ENCODE measurements at places on chromosomes 16 and 17.

GRCh38 chr17:83018658-83019193, 60.7 kb upstream of the METRNL start:
- DNase-seq: no peak

DNA sequence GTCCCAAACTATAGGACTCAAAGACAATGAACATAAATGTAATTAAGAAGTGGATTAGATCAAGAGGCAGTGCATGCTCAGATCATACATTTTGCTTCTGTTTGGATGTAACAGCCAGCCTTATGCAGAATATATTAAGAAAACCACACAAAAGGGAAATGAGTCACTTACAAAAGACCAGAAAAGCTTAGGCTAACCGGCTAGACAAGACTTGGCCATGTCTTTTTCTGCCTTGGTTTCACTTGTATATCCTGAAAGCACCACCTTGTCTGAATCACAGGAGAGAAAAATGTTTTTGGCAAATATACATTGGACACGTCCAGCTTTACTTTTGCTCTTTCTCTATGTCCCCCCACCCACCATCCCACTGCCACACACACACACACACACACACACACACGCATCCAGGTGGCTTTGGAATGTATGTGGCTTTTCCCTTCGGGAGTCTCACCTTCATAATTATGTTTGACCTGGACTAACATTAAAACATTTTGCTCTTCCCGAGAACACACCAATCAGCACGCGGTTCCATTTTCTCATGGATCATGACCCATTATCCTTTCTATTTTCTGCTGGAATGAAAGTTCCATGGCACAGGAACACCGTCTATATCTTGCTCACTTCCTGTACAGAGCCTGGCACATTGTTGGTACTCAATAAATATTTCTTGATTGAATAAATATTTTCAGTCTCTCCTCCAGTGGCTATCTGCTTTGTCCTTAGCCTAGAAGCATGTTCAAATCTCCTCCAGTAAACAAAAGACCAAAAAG, 64.6 kb downstream of the CDK5R1 start:
- DNase-seq: peak; percentile 16

DNA sequence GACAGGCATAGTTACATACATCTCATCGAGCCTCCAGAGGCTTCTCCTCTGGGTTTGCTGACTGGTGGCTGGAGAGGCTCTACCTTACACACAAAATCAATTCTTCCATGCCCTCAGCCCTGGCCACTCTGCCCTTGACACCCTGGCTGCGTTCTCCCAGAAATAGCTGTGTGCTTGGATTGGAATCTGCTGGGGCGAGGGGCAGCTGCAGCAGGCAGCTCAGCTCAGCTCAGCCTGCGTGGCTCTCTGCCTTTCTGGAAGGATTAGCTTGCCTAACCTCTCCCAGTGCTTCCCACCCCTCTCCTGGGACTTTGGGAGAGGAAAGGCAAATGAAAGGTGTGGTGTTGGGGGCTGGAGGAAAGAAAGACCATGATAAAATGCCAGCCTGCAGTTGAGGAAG, 216.1 kb downstream of the ENGASE start:
- no peak for DNase-seq

GRCh38 chr16:82880346-82880745, 253.6 kb downstream of the CDH13 start:
- DNase-seq: no peak

DNA sequence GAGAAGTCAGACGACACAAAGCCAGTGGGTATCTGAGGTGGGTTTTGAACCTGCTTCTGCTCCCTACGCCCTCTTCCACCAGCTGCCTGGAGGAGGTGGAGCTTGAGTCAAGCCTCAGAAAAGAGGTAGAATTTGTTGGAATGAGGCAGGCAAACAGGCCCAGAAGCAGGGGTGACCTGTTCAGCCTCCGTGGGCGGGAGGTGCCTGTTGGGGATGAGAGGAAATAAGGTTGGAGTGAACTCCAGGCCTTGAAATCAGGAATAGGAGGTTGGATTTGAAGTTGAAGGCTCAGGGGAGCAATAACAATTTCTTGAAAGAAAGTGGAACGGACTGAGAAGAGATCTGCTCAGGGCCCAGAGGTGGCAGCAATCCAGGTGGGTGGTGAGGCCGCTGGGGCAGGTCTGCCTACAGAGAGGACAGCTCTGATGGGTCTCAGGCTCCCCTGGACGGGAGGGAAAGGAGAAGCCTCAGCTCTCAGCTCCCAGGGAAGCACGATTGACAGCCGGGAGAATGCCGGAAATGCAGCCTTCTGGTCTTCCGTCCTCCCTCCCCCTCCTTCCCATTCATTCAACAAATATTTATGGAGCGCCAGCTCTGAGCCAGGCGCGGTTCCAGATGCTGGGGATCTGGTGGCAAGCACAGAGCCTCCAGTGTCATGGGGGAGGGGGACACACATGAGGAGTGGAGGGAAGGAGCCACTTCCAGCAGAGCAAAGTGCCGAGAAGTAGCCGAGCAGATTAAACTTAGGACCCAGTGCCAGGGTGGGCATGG, 61.9 kb upstream of the CIBAR2 start:
- DNase-seq: no peak

DNA sequence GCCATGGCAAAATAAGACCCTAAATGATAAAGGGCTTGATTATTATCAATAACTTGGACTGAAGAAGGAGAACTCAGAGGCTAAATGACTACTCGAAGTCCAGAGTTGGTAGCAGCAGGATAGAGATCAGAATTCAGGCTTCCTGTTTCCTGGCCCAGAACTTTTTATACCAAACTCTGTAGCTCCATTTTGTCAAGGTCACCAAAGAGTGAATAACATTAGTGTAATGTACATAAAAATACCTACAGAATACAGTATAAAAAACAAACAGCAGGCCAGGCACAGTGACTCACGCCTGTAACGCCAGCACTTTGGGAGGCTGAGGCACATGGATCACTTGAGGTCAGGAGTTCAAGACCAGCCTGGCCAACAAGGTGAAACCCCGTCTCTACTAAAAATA, 79.0 kb downstream of the ARHGAP17 start:
- DNase-seq: no peak

- no peak for DNase-seq
Observed at GRCh38 chr16:83978401-83978904, 10.4 kb downstream of the NECAB2 start.

- DNase-seq: no peak
Observed at GRCh38 chr16:83420206-83420760, 387.5 kb upstream of the HSBP1 start.

DNA sequence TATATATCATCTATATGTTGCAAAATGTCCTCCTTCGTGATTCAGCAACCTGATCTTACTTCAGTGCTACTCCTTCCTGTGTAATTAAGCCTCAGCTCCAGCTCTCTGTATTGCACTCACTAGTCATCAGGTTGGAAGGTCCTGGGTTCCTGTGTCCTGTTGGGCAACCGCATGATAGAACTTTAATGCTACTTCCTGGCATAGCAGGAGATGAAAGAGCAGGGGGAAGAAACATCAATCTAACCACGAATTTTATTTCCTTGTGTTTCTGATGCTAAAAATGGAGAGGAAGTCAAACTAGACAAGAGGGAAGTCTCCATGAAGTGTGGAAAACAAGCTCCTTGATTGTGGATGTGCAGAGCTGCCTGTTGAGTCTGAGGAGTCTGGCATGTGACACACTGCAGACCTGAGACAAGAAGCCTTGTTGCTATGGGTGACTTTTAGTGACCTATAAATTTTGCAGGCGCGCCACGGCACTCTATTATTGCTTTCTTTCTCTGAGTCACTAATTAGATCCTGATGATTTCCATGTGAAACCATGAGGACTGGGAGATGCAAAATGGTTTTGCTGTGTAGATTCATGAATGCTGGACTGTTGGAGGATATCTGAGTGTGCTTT, 25.6 kb downstream of the IGSF6 start:
- peak; percentile 48 for DNase-seq

Measured in CD4-positive, alpha-beta T cell treated with Interleukin-10 for 1 hour (primary cell).